ENCODE measurements at places on chromosomes 2 and 18.

DNA sequence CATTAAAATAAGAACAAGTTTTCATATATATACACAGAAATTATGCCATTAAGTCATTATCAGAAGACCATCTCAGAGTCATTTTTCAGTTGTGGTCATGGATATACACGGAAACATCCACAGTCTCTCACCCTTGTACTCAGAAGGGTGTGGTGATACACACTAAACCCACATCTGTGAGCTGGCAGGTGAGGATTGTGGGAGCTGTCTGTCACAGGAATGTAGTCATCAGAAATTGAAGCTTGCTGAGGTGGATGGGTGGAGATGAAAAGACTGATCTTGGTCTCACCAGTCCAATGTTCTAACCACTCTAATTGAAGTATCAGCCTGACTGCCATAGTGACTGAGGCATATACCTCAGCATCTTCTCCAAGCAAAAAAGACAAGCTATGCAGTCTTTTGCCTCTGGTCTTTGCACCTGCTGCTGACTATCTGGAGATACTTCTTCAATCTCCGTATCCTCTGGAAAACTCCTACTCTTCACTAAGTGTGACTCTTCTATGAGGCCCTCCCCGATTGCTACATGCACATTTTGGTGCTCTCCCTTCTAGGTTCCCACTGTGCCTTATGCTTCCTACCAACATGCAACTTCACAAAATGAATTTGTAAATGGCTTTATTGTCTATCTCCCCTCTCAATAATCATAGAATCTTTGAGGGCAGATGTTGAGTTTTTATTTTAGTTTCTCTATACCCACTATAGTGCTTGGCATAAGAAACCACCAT lies 232.8 kb downstream of the DYM start:
- DNase-seq: no peak

DNA sequence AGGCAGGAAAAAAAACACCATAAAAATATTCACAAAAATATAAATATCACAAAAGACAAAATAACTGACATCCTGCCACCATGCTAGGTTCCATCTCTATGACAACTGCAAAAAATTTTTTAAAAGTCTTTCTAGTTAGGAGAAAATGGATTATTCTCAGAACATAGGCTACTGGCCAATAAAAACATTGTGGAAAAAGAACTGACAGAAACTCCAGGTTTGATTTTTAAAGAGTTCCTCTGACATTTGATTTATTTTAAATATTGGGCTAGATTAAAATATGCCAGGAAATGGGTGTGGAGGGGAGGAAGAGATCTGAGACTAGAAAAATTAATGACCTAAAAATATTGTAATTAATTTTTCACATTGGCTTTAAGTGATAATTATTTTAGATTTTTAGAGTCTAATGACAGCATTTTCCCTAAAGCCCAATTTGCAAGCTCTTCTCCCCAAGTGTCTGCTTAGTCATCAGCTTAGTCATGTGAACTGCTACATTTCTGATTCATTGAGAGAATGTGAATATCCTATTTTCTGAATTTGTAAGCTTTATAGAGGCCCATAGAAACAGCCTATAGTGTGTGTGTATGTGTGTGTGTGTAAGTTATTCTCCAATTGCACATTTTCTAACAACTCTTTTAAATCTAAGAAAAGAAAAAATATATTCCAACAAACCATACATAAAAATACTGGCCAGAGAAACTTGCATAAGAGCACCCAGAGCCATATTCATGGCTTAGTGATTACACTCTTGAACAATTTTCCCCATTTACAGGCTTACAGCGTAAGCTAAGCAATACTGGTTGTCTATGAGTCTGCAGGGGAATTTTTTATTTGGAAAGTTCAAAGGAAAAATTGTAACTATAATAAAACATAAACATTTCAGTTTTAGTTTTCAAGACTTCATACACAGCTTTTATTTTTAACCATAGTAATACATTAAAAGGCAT lies 48.4 kb downstream of the TMEFF2 start:
- DNase-seq: no peak

- no peak for DNase-seq
Measured at GRCh38 chr2:8671176-8671575, 10.7 kb upstream of the ID2 start.

DNA sequence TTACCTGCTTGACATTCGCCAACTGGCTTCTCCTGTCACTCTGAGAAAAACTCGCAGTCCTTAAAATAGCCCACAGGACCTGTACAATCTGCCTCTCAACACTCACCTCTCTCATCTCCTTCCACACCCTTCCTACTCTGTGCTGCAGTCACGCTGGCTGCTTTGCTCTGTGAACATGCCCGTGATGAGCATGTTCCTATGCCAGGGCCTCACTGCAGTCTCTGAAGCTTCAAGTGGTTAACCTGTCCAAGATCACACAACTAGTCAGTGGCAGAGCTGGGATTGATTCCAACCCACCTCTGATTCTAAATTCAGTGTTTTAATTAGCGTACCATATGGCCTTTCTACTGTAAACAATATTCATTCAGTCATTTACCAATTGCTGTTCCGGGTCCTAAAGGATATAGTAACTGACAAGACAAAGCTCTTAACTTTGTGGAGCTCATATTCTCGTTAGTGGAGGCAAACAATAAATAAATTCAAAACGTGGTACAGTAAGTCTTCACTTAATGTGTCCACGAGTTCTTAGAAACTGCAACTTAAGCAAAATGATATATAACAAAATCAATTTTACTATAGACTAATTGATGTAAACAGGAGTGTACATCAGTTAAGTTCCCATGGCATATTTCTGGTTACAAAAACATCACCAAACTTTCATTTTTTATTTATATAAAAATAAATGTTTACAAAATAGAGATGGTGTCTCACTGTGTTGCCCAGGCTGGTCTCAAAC lies 38.9 kb upstream of the FBXO11 start:
- no peak for DNase-seq

DNA sequence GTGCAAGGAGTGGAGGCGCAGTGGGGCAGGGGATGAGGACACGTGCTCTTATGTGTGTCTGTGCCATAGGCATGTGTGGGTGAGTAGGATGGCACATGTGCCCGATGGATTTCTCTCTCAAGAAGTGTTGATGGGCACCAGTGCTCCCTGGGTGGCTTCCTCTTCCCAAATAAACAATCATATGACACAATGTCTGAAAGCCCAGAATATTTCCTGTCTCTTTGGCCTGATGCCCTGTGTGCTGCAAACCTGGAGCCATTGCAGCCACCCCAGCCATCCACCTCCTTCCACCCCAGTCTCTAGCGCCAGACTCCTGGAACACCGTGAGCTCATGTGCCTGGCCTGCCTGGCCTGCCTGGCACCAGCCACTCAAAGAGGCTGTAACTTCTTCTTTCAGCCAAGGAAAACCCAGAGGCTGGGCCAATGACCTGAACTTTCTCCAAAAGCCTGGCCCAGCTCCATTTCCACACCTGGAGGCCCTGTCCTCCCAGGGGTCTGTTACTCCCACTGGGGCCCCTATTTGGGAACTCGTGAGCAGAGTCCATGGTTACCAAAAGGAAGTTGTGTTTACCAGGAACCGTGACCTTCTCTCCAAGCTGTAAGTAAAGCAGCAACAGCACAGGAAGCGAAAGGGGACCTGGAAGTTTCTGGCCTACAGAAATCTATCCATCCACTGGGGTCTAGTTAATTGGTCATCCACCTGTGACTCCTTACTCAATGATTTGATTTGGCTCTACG lies 9.5 kb upstream of the ZBTB7C start:
- DNase-seq: no peak

- no peak for DNase-seq
Measured at GRCh38 chr18:57660961-57661360, 39.3 kb upstream of the NARS1 start.

GRCh38 chr18:50727721-50728471 lies 91.9 kb downstream of the MRO start:
- DNase-seq: no peak

DNA sequence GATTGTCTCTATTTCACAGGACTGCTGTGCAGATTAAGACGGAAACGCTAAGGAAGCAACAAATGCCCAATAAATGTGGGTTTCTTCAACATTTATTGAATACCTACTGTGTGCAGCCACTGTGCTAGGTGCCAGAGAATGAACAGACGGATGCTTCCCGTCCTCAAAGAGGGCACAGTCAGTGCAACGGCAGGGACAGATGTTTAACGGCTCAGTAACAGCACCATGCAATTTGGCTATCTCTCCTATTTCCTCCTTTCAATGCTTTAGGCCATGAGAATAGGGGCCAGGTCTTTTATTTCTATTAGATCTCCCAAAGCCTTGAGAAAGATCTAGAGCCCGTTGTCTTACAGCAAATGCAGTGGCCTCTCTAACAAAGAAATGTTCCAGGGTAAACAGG lies 7.2 kb downstream of the EDAR start:
- no peak for DNase-seq

GRCh38 chr2:191728750-191729624 lies 51.1 kb downstream of the NABP1 start:
- DNase-seq: no peak

DNA sequence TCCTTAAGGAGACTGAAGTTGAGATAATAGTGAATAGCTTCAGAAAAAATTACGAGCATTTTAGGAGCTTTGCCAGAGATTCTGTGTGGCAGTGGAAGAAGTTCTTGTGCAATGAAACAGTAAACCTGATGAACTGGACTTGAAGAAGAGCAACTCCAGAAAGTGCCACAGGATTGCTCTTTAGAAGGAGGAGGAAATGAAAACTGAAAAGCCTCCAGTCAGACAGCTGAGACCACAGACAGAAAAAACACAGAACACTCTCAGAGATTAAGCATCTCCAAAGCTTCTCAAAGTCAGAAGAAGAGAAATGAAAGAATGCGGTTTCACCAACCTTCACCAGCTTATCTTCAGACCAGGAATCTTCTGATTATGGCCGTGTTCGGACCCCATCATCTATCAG lies 329.7 kb upstream of the CNTNAP5 start:
- no peak for DNase-seq

GRCh38 chr18:22739061-22739642 lies 194.0 kb upstream of the RBBP8 start:
- DNase-seq: no peak

GRCh38 chr2:75800456-75800855 lies 89.7 kb upstream of the GCFC2 start:
- no peak for DNase-seq

- no peak for DNase-seq
Measured at GRCh38 chr18:32576296-32576916, 105.7 kb upstream of the GAREM1 start.

GRCh38 chr2:212831671-212832199 lies 293.1 kb upstream of the ERBB4 start:
- no peak for DNase-seq

DNA sequence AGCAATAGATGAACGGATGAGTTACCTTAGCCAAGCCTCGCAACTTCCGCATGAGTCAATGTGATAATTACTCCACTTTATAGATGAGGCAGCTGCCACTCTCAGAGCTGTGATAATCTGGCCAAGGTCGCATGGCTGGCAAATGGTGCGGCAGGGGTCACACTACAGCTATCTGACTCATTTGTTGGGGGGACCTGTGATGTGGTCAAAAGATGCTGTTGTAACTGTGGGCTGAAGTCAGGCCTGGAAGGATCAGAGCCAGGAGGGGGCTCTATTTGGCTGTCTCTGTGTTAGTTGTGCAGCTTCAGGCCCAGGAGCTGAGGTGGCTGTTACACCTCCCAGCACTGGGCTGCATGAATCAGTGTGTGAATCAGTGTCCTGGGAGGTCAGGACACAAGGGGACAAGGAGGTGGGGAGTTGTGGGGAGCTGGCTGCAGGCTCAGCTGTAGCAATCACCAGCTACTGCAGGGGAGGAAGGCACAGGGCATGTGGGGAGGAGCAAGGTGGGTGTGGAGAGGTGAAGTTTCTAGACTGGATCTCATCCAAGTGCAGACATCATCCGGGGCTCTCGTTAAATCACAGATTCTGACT lies 33.1 kb downstream of the NGEF start:
- DNase-seq: no peak

DNA sequence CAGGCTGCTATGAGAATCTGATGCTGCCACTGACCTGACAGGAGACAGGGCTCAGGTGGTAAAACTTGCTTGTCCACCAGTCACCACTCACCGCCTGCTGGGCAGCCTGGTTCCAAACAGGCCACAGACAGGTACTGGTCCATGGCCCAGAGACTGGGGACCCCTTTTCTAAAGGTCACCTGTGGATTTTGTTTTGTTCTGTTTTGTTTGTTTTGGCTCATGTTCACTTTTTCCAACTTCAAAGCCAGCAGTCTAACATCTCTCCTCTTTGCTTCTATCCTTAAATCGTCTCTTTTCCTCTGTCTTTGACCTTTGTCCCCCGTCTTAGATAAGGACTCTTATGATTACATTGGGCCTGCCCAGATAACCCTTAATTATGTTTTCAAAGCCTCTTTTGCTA lies 3.3 kb upstream of the CERKL start:
- DNase-seq: no peak

DNA sequence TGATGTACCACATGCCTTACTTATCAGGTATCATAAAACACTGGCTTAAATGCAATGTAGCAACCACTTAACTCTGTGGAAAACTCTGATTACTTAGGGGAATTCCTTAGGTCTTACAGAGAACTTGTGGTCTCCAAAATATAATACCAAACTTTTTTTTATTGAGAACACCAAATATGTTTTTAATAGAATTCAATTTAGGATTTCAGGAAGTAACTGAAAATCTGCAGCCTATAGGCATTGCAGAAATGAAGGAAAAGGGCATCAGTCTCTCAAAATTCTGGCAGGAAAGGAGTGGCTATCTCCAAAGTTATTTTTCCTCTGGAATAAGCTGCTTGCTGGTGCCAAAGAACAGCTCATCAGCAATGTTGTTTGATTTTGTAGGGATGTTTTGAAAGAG lies 105.3 kb upstream of the UGP2 start:
- DNase-seq: no peak

DNA sequence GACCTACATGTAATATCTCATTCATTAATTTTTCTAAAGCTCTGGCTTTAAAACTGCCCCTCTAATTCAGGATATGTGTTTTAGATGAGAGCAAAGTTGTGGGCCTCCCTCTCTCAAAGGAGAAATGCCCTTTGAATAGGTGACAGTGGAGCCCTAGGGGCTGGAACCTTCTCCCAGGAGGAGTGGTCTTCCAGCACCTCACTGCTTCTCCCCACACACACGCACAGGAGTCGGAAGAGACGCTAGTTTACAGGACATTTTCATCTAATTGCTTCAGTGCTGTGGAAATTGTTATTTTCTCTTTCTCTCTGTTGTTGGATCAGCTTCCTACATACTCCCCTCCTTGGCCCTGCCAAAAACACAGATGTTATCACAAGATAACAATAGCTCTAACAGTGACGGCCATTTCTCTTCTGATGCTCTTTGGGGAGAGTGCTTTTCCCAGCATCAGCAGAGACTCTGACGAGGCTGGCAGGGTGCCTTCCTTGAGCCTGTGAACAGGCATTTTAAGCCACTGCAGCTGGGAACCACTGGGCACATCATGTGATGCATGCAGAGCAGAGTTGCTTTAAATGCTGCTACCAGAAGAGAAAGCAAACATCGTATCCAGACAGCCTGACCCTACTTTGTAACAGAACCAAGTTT lies 209.4 kb upstream of the SP5 start:
- DNase-seq: no peak

- DNase-seq: no peak
Measured at GRCh38 chr2:160674146-160674750, 180.6 kb upstream of the RBMS1 start.

DNA sequence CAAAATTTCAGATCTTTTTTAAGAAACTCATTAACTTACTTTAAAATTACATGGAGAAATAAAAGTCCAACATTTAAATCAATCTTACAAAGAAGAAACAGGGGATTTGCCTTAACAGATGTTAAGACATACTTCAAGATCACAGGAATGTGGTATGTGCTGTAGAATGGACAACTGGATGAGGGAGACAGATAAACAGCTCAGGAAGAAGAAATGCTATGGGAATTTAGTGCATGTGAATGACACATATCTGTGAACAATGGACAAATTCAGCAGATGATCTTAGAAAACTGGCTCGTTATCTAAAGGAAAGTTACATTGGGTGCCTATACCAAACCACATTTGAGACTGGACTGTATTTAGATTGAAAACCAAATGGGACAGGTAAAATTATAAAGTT lies 246.8 kb upstream of the AGAP1 start:
- no peak for DNase-seq
